Stimulated activated CD4-positive, alpha-beta T cell treated with anti-CD3 and anti-CD28 coated beads, Interleukin-1b, Interleukin-23, amount 100 ng/mL, for 1 hour (primary cell): ENCODE measurements at places on chromosomes 12 and 14.

- no peak for DNase-seq
Observed at GRCh38 chr14:51908086-51908485, 47.7 kb downstream of the GNG2 start.

GRCh38 chr14:34684578-34684977 lies 29.8 kb downstream of the CFL2 start:
- DNase-seq = no peak

- no peak for DNase-seq
Observed at GRCh38 chr14:92584220-92584619, 70.6 kb downstream of the RIN3 start.

DNA sequence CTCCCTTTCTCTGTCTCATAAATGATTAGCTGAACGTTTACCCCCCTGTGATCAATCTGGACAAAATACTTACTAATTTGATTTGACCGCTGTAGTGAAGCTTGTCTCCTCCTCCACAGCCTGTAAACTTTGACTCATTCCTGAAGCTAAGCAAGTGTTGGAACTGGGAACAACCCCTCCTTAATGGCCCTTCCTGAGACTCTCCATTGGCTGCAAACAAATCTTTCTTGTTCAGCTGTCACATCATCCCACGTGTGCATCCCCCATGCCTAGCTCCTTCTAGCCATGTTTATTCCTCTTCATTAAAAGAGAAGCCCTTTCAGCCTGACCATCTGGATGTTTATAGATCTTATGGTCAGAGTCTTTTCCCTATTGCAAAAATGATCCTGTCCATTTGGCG lies 281.2 kb downstream of the RGS6 start:
- DNase-seq = no peak

GRCh38 chr14:96161636-96162035 lies 43.0 kb upstream of the BDKRB2 start:
- DNase-seq = no peak

- no peak for DNase-seq
Observed at GRCh38 chr12:120856980-120857379, 47.2 kb downstream of the SPPL3 start.

DNA sequence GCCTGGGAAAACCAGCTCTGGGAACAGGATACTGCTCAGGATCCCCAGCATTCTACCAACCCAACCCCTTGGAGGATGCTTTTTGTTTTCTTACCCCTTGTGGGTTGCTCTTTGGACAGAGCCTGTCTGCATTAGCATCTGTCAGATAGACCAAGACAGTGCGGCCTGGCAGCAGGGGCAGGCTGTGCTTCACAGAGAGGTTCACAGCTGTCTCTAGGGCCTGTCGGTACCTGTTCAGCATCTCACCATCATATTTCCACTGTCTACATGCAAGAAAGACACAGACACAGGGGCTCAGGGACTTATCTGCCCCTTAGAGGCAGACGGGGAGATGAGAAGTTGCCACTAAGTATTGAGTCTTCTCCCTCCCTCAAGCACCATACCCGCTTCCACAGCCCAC lies 21.8 kb downstream of the TEP1 start:
- DNase-seq = no peak

DNA sequence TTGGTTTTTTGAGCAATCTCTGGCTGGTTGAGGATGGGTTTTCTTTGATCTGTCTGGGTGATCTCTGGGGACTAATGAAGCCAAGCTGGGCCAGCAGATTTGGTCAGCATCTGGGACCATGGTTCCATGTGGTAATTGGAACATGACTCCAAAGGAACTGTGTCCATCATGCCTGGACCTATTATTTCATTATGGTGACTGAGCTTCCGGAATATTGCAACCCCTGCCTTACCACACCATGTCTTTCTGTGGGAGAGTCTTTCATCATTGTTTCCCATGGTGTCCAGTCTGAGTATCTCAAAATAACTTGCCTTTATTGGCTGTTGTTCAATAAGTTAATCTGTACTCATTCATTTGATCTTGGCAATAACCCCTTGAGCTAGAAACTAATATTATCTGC lies 624.9 kb upstream of the TBX3 start:
- DNase-seq = no peak

- no peak for DNase-seq
Observed at GRCh38 chr14:45103806-45104205, 19.9 kb downstream of the PRPF39 start.

DNA sequence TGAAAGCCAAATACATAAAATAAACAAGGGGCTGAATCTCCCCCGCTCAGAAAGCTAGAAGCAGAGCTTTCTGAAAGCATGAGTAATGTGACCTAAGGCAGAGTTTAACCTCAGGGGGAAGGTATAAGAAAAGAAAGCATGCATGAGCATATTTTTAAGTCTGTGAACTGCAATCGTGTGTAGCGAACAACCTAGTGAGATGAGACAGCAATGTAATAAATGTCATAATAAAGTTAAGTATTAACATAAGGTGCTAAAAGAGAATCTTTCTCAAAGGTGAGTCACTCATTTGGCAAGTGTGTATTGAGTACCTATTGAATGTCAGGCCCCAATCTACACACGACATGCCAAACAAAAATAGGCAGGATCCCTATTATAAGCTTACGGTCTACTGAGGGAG lies 14.2 kb upstream of the WDR20 start:
- DNase-seq = no peak

DNA sequence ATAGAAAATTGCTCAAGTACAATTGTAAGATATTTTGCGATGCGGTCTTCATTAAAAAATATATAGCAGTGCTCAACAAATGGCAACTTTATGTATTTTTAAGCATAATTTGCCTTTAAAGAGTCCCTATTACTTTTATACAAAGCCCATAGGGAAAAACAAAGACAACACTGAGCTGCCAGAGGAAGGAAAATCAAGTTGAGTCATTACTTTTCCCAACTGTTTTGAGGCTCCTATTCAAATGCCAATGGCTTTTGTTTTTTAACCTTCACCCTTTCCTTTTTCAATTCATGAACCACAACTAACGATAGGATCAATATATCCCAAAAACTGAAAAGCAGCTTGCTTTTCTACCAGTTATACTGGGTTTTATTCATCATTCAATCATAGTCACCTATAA lies 157.6 kb upstream of the PLEKHA5 start:
- DNase-seq = no peak
